ENCODE measurements at places on chromosomes 16 and 17.

DNA sequence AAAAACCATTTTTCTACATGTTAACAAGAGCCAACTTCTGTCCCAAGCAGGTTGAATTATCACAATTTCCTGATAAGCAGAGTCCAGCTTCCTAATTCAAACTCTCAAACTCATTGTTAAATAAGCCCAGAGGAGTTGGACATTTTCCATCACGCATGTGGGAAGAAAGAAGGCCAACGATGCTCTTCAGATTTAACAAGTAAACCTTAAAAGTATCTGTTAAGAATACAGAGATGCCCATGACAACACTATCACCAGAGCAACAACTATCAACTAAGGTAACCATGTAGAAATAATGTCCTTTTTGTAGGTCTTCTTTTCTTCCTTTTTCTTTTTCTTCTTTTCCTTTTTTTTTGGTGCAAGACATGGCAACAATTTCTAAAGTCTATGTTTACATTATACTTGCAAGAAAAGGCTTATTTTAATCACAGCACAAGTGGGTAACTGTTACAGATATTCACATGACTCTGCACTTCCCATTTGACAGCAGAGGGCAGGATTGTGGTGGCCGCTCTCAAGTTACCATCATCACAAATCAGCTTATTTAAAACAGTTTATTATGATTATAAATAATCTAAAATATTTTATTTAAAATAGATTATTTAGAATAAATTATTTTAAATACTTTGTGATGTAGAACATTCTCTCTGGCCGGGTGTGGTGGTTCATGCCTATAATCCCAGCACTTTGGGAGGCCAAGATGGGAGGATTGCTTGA lies 35.7 kb upstream of the DHRS7B start:
- DNase-seq = no peak

- no peak for DNase-seq
Measured at GRCh38 chr17:32772453-32773025, 104.4 kb downstream of the MYO1D start.

DNA sequence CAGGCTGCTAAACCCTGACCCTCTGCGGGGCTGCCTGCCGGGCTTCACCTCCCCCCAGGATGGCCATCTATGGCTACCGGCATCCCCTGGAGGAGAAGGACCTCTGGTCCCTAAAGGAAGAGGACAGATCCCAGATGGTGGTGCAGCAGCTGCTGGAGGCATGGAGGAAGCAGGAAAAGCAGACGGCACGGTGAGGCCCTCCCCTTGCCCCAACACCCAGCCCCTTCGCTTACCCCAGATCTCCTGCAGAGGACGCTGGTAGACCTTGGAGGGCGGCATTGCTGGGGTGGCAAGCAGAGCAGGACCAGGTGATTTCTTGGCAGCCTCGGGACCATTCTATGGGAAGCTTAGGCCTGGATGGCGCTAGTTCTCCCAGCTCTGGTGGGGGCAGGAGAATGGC lies 24.5 kb downstream of the ABCC3 start:
- no peak for DNase-seq

DNA sequence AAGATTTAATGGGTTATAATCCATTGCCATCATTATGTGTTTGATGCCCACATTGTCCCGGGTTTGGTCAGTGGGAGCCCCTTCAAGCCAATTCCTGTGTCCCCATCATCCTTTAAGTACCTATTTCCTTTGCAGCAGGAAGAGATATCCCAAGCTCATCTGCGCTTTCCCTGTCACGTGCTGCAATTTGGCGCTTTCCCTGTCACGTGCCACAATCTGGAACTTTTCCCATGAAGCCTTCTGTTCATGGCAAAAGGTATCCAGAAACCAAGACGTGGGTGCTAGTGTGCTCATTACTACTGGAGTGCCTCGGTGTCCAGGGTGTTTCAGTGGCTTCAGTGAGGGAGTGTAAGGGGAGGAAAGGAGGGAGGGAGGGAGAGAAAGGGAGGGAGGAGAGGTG lies 168.5 kb downstream of the NPIPB11 start:
- DNase-seq = no peak

GRCh38 chr17:18257268-18257981 lies 1.1 kb downstream of the FLII start:
- DNase-seq = no peak

DNA sequence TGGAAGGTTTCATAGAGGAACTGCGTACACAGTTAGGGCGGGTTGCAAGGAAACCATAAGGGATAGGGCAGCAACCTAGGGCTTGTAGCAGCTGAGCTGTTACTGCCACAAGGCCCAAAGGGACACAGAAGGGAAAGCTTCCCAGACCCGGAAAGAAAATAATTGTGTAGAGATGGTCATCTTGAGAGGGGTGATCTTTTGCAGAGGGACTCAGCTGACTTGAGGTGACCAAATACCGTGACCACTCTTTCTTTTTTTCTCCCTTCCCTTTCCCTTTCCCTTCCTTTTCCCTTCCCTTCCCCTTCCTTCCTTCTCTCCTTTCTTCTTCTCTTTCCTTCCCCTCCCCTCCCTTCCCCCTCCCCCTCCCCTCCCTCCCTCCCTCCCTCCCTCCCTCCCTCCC lies 8.5 kb upstream of the CREBBP start:
- no peak for DNase-seq

DNA sequence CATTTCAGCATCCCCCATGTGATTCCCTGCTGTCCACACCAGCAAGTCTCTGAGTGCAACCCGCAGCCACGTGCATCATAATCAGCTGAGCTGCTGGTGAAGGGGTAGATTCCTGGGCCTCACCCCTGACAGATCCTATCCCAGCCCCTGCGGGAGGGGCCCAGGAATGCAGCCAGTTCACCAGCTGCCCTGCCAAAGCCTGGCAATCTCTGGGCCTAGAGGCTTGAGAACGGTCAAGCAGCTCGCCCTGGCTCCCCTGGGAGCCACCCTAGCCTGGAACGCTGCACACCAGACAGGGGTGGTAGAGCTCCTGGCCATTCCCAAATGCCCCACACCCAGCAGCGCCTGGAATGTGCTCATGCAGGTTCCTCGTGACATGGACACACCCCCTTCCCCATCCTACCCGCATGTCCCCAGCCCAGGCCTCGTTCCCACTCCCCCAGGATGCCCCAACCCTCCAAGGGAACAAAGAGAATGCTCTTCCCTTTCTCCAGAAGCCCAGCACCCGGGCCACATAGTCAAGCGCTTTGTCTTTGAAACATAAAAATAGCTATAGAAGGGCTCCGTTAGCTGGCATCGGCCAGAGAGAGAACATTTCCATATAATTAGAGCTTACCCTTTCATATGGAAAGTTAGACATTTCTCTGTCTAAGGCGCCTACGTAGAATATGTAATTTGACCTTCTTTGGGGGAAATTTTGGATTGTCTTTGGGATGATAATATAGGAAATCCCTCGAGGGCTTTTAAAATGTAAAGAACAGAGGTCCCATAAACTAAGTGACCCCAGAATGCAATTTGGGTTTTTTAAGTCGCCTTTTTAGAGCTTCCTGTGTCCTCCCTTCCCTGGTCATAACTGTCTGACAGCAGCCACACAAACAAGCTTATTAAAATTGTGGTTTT lies 3.4 kb downstream of the CEP295NL start:
- DNase-seq = no peak

GRCh38 chr16:7998789-7999453 lies 591.4 kb downstream of the TMEM114 start:
- DNase-seq = no peak

- no peak for DNase-seq
Measured at GRCh38 chr17:77814091-77814772, 144.3 kb upstream of the TNRC6C start.

DNA sequence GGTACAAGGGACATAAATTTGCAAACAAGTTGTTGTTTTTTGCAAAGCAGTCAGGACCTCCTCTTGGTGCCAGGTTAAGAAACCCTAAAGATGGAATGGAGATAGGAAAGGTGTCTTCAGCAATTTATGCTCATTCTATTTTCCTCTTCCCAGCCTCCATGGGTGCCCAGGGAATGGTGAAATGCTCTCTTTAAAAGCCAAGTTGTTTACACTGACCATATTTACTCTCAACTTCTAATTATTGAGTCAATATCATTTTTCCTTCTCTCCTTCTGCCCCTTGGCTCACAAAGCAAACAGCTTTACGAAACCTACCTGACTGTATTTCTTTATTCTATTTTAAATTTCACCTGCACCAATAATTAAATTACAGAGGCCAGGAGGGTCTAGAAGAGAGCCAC lies 138.5 kb upstream of the IRX3 start:
- DNase-seq = no peak

DNA sequence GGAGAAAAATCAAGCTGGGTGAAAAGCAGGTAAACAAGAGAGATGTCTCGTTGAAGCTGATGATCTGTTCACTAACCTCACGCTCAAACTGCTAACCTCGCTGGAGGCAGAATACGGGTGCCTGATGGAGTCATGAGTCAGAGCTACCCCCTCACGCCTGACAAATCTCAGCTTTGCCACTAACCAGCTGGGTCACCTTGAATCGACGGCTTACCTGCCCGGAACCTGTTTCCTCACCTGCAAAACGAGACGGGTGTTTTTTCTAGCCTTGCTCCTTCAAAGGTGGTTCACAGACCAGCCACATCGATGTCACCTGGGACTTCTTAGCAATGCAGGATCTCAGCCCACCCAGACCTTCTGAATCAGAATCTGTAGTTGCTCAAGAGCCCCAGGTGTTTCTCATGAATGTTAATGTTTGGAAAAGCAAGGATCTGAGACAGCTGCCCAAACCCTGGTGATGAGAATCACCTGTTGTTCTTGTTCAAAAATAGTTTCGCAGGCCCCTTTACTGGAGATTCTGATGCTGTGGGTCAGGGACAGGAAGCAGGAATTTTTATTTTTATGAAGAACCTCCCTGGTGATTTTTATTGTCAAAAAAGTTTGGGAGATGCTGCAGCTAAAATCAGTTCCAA lies 56.9 kb downstream of the MARCHF10 start:
- no peak for DNase-seq

DNA sequence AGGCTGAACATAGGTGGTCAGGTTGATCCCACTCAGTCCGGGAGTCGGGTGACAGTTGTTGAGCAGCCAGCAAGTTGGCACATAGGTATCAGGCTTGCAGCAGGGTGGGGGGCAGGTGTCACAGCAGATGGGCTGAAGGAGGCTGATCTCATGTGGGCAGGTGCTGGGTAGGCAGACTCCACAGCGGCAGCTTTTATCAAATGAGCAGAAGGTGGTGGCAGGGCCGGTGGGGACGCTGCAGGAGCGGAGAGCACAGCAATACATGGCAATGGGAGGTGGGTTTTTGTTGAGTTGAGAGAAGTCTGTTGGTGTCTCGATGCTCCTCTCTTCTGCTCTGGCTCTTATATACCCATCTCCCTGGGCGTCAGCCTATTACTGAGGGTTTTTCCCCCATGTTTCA lies at the start of gene KRTAP3-1:
TSS of gene KRTAP3-1 (minus strand) at position 318 of the 400 bp plus-strand sequence. CDS start at position 264, 54 bp downstream.
- no peak for DNase-seq

- no peak for DNase-seq
Measured at GRCh38 chr17:51734462-51734861, 424.1 kb downstream of the CA10 start.

DNA sequence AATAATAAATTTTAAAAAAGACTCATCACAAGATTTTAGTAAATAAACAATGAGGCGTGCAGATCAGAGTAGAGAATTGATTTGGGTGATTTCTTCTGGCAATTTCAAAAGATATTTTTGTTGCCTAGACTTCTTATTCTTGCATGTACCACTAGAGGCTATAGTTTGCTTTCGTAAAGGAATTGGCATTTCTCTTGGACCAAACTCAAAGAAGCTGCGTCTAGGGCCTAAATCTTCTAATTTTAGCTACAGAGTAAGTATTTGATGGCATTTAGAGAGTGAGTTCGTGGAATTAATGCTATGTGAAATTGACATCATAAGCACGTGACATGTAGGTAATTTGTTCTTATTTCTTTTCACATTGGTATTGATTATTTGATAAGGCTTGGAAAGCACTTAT lies 24.4 kb upstream of the ABCC11 start:
- DNase-seq = no peak

DNA sequence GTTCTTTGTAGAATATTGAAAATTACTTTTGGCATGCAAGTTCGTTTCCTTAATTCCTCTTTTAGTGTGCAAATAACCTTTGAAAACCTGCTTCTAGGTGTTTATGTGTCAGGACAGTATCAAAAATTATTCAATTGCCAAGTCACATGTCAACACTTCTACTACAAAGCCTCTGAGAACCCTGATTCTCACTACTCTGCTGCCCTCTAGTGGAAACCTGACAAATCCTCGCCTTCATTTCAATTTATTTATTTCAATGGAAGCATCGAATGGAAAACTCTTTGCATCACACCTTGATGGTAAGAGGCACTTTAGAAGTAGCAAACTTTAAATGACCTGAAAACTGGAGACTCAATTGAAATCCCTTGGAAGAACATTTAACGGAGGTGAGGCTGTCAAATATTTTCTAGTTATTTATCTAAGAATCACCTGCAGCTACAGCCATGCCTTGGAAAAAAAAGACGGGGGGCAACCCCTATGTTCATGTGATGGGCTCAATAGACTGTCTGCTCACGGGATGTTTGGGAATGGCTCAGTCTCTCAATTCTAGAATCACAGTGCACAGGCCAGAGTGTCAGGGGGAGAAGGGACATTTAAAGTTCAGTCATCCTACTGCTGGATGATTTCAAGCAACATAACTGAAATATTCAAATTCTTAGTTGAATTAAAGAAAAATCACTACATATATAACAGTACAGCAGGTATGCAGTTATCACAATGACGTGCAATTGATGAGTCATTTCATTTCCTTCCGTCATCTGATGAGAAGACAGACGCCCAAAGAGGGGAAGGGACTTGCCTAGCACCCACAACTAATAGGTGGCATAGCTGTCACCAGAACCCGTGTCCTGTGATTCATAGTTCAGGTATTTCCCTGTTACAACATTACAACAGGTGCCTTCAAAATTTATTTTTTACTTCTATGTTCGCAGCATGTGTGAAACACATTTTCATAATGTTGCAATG lies 563.9 kb downstream of the TOX3 start:
- no peak for DNase-seq

DNA sequence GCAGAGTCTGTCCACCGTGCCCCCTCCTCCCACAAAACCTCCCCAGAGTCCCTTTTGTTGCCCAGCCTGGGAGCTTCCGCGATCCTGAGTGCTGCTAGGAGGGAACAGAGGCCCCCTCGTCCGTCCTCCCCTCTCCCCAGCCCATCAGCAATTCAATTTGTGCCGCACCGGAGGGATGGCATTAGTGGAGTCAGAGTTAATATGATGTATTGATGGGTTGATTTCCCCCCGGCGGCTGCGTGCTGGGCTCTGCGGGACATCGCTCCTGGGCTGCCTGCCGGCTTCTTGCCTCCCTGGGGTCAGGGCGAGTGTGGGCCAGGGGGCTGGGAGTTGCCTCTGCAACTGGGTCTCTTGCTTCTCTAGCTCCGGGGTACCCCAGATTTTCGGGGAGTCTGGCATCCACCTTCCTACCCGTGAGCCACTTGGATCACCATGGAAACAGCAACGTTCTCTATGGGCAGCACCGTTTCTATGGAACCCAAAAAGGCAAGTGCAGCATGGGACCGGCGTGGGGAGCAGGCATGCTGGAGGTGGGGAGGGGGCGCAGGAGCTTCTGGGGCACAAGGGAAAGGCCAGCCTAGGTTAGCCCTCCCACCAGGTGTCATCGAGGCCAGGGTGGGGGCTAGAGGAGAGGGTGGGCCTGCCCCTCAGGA lies 42.9 kb downstream of the BAHCC1 start:
- DNase-seq = no peak

- DNase-seq = no peak
Measured at GRCh38 chr17:7114241-7114874, at the start of gene ASGR2. TSS of gene ASGR2 (minus strand) at chr17:7114822. CDS start at chr17:7114240, 582 bp downstream.
